ENCODE measurements at places on chromosomes 5 and 9.

DNA sequence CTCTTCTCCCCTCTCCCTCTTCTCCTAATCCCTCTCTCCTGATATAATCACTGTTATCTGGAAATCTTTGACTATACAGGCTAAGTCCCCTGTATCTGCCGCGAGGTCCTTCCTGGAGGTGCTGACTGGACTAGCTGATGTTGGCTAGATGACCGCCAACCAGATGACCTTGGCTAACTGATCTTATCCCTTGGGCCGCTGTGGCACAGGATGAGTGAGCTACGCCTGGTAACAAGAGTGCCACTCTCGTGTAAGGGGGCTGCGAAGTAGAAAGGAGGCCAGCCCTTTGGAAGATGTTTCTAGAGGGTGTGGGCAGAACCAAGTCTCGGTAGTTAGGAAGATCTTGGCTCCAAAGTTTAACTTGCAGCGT, 345 bp upstream of the PRRC1 start:
- DNase-seq = no peak

DNA sequence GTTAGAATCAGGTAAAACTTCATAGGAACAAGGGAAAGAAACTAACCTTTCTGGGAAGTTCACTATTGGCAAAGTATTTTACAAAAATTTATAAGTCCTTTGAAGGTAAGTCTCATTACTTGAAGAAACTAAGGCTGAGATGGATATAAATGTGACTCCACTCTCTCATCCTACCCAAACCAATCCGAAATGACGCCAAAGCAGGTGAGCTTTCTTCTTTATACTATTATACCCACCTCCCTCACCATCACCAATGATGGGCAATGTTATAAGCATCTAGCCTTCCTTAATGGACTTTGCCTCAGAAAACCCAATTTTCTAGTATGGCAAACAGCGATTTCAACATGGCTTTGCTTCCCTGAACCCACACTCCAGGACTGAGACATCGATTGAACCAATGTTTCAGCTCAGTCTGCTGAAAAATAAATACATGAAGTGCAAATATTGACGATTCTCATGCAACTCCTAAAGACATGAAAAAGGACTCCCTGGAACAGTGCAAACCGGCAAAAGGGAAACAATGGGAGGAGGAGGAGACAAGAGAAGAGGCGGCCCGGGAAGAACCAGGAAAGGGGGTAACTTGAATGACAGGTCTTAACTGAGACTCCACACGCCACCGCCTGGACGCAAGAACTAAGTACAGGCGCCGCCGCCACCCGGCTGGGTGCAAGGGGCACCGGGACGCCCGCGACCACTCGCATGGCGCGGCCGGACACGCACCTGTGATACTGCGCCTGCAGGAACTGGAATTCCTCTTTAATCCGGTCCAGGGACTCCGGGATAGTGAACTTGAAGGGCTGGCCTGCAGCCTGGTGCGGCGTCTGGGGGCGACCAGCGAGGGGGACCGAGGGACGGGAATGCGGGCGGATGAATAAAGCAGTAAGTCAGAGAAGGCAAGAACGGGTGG, 2.5 kb downstream of the TLE1 start:
- DNase-seq = peak; percentile 80

- DNase-seq = no peak
Observed at GRCh38 chr9:19913151-19913550, 124.3 kb upstream of the SLC24A2 start.

DNA sequence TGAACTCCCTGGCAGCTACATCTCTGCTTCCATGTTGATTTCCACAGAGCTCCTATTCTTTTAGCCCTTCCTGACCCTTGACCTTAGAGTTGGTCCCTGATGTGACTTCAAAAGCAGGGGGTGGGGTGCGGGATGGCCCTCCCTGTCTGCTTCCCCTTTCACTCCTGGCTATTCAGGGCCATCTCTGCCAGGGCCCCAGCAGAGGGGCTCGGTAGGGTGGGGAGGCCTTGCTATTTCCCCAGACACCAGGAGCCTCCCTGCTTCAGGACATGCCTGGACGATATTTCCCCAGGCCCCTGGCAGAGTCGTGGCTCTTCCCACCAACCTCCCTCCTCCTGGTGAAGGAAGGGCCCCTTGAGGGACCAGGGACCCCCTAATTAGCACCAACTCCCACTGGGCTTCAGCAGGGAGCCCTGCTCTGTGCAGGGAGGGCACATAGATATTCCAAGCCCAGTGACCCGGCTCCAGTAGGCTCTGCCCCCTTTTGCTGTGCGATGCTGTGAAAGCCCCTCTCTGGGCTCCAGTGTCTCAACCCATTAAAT, 17.3 kb downstream of the CORO2A start:
- no peak for DNase-seq

DNA sequence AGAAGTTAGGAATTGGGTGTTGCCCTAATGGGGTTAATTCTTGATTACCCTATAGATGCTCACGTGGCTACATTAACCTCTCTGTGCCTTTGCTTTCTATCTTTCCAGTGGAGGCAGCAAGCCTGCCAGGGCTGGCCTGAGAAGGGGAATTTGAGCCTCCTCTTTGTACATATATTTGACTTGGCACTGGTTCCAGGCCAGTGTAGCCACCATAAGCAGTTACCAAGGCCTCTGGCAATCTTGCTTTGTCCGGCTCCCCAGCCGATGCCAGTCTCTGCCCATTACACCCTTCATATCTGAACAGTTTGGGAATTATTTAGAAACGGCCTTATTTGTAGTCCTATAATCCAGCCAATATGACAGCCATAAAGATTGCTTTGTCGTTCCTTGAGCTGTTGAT, 58.6 kb upstream of the PPARGC1B start:
- DNase-seq = no peak

DNA sequence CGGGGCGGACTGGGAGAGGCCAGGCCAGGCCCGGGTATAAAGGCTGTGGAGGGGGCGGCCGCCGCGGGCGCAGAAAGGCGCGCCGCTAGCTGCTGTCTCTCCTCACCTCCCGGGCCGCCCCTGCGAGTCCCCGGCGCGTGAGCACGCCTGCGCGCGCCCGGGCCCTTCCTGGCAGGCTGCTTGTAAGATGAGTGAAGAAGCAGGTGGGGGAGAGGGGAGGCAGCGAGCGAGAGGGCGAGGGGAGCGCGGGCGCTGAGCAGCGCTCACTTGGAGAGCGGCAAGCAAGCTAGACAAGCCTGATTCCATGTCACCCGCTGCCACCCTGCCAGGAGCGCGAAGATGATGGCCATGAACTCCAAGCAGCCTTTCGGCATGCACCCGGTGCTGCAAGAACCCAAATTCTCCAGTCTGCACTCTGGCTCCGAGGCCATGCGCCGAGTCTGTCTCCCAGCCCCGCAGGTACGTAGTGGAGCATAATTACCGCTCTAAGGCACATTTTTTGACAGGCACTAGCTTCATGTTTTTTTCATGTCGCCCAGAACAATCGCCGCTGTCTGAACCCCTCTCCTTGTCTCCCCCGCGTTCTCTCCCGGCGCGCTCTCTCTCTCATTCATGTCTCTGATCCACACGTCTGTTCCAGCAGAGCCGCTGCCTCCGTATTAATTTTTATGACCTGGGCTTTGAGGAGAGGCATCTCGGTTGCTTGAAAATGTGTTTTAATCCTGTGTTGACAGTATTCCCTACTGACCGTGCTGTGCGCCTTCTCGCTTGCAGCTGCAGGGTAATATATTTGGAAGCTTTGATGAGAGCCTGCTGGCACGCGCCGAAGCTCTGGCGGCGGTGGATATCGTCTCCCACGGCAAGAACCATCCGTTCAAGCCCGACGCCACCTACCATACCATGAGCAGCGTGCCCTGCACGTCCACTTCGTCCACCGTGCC, at the start of gene POU4F3:
TSS of gene POU4F3 (plus strand) at position 66 of the 941 bp plus-strand sequence. CDS start at position 340, 274 bp downstream.
- no peak for DNase-seq

DNA sequence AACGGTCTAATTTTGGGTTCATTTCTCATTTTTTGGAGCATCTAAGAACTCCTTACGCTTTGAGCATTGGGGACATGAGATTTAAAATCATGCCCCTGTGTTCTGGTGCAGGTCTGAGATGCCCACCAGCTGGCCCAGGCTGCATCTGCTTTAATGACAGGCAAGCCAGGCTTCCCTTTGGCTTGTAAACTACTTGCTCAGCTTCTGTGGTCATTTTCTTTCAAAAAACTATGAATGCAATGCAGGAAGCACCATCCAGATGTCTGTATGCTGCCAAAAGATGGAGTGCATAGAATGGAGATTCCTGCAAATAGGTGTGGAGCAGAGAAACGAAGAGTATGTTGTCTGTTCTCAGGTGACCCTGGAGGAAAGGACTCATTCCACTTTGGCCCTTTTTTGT, 399.9 kb upstream of the ADAMTSL1 start:
- no peak for DNase-seq

GRCh38 chr9:98787766-98788335, 8.5 kb downstream of the ANKS6 start:
- no peak for DNase-seq

DNA sequence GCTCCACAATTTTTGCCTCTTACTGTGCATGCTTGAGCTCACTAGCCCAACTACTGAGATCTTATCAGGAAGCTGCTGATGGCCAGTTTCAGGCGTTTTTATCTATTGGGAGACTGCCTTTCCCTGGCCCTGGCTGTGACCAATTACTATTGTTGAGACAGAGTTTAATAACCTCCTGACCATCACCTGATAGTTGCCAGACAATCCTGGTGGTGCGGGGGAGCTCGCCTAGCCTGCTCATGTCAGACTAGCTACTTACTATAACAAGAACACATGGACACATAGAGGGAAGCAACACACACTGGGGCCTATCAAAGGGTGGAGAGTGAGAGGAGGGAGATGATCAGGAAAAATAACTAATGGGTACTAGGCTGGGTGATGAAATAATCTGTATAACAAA, 13.0 kb upstream of the OXCT1 start:
- DNase-seq = no peak

GRCh38 chr9:134136118-134136995, 475 bp downstream of the WDR5 start:
- DNase-seq = no peak

GRCh38 chr5:37803487-37803886, 36.4 kb downstream of the GDNF start:
- no peak for DNase-seq

DNA sequence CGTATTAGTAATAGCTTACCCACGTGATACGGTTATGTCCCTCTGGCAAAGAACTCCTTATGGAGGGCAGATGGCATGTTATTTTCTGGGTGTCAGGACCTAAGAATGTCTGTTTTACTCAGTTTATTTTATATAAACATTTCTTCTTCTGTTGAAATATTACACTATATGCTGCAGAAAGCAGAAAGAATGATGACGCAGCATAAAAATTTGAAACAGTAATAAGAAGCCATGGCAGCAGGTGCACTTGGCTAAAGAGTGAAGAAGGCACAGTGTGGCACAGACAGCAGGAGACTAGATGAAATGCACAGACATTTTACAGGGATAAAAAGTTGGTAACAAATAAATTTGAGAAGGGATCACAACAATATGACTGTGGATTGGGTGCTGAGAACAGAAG, 46.3 kb upstream of the CDH10 start:
- DNase-seq = no peak

GRCh38 chr5:26518065-26518464, 520.3 kb downstream of the CDH9 start:
- DNase-seq = no peak

DNA sequence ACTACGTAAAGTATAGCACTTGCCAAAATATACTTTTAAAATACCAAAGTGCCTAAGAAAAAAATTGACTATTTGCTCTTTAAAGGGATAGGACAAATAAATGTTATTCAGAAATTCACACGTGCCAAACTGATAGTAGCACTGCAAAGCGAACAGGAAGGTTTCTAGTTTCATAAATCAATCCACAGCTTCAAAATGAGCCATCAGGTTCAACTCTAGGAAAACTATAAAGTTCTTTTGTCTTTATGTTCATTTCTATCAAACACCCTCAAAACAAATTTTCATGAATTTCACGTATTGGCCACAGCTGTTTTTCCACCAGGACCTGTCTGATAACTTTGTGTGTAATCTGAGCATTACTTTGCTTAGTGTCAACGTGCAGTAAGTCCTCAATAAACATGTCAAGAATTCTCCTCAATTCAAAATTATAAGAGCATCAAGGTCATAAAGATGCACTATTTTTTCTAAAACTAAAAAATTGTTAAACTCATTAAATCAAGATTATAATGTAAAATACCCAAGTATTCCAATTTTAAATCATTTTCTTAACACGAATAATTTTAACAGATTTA, 3.0 kb downstream of the RNF130 start:
- no peak for DNase-seq

DNA sequence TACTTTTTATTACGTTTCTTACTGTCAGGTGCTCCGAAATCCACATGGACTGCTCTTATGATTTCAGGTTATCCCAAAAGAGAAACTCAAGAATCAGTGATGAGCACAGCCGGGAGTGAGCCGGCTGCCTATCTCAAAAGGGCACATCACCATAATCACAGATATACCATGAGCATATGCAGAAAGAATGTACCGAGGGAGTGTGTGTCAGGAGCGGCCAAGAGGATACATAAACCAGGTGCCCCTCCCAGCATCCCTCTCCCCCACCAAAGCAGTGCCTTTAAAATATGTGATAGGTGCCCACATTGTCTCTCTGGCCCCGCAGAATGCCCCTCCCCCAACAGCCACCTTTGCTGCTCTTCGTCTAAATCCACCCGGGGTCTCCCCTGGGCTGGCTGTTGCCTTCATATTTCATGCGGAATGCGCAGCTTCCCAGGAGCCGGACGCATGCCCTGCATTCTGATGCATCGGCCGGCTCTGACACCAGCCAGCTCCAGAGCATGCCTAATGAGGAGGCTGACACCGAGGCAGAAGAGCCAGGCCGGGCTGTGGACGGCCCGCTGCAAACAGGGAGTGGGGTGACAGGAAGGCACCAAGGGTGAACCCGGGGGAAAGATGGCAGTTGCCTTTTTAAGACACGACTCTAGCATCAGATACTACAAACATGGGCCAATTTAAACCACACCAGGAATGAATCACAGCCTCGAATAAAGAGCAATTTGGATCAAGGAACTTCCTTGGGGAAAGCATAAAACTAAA, 652.3 kb downstream of the BNC2 start:
- no peak for DNase-seq

DNA sequence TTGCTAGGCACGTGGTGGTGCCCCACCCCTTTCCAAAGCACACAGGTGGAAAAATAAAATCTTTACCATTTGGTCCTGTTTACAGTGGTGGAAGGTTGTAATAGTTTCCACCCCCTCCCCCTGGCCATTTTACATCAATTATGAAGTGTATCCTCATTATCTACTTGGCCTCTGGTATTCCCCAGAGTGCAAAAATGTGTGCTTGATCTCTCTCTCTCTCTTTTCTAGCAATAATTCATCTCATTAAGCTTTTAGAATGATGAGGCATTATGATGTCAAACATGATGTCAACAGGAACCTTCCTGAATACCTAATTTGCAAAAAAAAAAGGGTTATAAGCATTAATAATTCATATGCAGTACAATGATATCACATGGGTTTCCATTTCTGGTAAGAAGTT, 3.1 kb downstream of the PDE8B start:
- no peak for DNase-seq

DNA sequence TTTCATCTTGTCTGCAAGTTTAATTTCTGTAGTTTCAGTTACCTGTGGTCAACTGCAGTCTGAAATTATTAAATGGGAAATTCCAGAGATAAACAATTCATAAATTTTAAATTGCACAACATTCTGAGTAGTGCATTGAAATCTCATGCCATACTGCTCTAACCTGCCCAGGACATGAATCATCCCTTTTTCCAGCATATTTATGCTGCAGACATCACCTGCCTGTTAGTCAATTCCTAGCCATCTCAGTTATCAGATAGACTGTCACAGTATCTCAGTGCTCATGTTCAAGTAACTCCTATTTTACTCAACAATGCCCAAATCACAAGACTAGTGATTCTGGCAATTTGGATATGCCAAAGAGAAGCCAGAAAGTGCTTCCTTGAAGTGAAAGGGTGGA, 223.0 kb upstream of the GRIA1 start:
- no peak for DNase-seq

GRCh38 chr9:81083067-81083466, 606.3 kb downstream of the TLE1 start:
- DNase-seq = no peak
